ENCODE measurements at places on chromosomes 7 and 10.

GRCh38 chr10:17647326-17647725 lies 3.4 kb downstream of the STAM start:
- DNase-seq, result no peak

DNA sequence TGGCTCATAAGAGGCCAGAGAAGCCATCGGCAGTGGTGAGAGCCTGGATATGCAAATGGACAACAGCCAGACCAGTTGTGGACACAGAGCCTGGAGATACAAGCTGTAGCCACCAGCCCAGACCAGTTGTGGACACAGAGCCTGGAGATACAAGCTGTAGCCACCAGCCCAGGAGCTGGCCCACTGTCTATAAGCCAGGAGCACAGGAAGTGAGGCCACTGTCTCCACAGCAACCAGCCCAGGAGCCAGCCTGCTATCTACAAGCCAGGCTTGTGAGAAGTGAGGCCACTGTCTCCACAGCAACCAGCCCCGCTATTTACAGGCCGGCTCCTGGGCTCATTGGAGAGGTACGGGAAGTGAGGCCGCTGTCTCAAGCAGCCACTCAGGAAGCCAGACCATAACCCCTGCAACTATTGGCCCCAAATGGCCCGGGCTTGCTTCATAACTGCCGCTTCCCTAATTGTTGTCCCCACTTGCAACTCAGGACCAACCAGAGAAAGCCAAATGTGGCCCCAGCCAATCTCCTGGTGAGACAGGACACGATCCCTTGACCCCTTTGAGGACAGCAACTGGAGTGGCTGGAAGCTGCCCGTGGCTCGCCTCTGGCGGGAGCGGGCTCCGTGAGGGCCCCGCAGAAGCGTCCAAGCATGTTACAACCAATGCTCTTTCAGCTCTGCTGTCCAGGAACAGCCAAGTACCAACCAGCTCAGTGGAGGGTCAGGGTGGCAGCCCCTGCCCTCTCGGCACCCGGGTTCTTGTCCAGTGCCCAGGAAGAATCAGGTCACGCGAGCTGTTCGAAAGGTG lies 44.1 kb upstream of the CNPY1 start:
- DNase-seq, result no peak

DNA sequence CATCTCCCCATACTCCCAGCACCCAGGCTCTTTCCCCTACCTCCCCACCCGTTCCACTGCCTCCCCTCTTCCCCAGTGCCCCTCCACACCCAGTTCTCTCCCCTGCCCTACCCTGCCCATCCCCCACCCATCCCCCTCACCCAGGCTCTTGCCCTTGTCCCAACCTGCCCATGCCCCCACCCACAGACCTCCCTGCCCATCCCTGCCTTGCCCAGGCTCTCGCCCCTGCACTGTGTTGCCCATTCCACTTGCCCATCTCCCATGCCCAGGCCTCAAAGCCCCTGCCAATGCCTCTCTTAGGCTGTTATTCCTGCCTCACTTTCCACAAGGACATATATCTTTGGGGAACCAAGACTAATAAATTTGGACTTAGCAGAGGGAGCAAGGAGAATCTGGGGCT lies 262.6 kb upstream of the CXCL12 start:
- DNase-seq, result no peak

- DNase-seq, result no peak
Measured at GRCh38 chr10:22047812-22048211, 44.3 kb upstream of the DNAJC1 start.

DNA sequence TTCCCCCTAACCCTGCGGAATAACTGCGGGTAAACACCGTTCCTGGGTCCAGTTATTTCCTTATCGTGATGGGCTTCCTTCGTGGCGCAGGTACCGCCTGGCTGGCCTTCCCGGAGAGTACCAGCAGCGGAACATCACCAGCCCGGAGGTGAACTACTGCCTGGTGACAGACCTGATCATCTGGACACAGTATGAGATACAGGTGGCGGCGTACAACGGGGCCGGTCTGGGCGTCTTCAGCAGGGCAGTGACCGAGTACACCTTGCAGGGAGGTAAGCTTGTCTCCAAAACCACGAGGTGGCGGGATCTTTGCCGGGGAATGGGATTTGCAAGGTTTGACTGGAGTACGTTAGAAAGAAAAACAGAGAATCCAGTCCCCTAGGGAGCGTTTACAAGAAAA lies 665.0 kb upstream of the FOXK1 start:
- no peak for DNase-seq
